ENCODE measurements at places on chromosomes 4 and X.

DNA sequence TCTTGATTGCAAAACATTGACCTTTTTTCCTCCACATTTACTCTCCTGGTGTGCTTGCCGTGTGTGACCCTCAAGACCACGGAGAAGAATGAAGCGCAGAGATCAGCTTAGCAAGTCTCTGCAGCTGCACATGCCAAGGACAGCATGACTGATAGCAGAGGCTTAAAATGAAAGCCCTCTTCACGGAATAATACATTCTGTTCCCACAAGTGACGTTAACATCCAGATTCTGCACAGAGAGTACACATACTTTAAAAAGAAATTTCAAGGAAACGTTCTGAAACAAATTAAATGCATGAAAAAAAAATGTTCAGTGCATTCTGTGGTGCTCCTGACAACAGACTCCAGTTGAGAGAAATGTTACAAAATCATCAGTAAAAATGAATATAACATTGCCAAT is 60.9 kb downstream of the SLC7A11 start:
- no peak for DNase-seq

GRCh38 chrX:117992192-117992723 is 124.4 kb downstream of the KLHL13 start:
- DNase-seq = no peak

DNA sequence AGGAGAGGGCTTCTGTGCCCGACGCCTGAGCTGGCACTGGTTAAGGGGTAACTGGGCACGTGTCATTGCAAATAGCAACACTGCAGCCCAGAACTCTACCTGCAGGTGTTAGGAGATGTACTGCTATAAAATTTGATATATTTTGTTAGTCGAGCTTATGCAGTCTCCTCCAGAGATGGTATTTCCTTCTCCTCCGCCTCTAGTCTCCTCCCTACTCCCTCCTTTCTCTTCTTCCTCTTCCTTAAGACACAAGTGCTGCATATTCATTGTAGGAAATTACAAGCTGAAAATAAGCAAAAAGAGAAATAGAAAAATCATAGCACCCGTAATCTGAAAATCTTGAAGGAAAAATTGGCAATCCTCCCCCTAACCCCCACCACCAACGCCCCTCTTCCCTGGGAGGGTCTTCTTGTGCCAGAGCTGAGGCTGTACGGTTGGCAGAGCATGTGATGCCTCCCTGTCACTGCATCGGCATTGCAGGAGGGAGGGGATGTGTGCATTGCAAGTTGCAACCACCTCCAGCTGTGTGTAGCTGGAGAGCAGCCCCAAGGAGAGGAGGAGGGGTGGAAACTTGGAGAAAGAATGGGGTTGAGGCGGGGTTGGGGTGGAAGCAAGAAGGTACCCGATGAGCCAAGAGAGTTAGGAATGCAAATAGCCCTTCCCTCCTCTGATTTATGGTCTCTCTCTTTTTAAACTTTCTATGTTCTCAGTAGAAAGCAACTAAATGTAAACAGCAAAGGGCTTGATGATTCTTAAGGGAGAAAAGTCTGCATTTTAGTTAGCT is 48.3 kb upstream of the MND1 start:
- no peak for DNase-seq

DNA sequence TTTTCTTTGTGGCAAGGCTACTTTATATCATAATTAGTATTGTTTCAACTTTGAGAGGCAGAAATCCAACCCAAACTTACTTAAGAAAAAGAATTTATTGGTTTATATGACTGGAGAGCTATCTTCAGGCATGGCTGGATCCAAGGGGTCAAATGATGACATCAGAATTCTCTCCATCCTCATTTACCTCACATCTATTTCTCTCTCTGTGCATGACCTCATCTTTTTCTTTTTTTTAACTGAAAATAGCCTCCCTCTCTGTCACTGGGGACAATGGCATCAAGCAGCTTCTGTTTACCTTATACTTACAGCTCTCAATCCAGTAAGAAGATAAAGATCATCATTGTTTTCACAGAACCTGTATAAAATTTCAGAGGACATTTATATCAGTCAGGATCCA is 12.0 kb upstream of the EXOC1L start:
- DNase-seq = no peak

GRCh38 chr4:184664445-184665210 is 15.1 kb downstream of the PRIMPOL start:
- no peak for DNase-seq

DNA sequence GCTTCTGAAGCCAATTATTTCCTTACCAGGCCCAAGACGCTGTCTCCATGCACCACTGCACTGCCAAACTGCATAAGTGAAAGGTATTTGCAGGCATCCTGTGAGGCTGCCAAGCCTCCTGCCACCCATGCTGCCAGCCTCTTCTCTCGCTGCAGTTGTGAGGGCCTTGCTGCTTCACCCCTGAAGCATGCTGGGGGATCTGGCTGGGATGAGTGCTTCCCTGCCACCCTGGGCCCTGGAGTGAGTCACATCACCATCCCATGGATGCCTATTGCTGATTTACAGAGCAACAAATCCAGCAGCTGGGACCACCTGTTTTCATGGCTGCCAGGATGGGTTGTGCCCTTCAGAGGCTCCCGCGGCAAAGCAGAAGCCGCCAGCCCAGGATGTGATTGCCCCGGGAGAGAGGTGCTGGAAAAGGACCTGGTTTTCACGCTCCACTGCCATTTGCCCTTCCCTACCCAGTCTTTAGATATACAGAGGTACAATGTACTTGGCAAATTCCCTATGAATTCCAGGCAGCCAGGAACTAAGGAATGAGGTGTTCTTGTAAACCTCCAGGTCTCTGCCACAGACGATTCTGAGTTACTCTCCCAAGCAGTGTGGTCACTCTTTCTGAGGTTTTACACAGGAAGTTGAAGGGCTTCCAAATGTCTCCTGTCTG is 41.5 kb upstream of the PTCHD1 start:
- peak; percentile 28 for DNase-seq

Data from NCI-H226 (cell line).